GM12892 (cell line): ENCODE measurements at places on chromosomes 16 and 17.

GRCh38 chr16:160691-161190 lies 5.0 kb upstream of the HBM start:
- no peak for DNase-seq

- no peak for DNase-seq
Observed at GRCh38 chr17:59680314-59680713, 26.9 kb downstream of the PTRH2 start.

DNA sequence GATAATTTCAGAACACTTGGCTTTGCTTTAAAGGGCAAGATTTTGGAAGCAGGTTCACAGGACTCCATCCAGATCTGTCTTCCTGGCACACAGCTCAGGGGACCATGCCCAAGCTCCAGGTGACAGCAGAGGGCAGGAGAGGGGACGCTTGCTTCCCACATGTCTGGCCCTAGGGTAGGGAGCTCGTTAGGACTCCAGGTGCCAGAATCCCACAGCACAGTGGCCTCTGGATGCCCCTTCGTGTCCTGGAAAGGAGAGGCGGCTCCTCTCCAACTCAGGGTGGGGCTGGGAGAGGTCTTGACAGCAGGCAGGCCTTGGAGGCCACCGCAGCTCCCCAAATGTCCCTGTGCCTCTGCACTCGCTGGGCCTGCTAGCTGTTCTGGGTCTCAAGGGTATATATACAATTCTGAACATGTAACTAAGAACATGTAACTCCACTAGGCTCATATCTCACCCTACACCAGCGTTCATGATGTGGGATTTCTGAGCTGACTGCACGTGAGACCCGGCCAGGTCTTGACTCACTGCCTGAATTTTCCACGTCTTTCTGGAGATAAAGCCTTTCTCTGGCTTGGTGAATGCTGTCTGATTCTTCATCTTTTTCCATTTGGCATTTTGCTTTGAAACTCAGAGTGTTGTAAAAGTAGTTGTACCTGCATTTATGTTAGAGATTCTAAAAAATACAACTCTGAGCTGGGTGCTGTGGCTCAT lies 52.8 kb downstream of the MARCHF10 start:
- no peak for DNase-seq

DNA sequence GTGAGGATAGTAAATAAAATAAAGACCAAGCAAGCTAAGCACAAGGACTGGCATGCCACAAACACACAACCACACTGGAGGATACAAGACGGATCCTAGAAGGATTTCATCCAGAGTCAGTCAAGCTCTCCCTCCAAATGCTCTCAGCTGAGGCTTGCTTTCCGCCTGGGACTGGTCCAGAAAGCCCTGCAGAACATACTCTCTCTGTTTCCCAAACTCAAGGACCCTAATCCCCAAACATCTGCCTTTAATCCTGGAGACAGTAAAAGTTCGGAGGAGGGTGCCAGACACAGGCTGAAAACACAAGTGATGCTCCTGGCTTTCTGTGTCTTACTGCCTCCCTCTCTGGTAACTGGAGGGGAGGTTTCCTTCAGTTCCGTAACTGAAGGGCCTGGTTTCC lies 5.3 kb upstream of the HSD11B2 start:
- no peak for DNase-seq

GRCh38 chr16:7397901-7398300 lies 65.3 kb downstream of the RBFOX1 start:
- DNase-seq: no peak

- no peak for DNase-seq
Observed at GRCh38 chr17:29041571-29041970, 1.4 kb upstream of the PIPOX start.

DNA sequence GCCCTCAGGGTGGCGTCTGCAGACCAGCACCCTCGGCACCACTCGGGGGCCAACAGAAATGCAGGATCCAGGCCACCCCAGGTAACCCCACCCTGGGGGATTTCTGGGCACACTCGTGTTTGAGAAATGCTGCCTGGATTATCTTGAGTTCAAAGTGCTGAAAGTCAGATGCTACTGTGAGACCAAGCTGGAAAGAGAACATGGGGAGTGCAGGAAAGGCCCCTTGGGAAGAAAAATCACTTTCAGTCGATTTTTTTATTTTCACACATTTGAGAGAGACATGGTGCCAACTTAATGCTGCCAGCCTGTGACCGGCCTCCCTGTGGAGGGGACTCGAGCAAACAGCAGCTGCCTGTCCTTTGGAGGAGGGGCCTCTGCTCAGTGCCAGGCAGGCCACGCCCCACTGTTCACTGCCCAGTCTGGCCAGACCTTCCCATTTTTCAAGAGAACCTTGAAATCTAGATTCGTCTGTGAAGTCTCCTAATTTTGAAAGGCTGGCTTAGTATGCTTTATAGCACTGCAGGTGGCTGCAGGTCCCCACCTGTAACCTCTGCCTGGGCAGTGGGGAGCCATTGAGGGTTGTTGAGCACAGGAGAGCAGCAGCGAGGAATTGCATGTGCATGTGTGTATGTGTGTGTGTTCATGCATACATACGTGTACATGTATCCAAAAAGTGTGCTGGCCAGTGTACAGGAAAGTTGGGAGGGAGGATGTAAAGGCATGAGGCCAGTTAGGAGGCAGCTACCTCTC lies 70.7 kb upstream of the PLCG2 start:
- no peak for DNase-seq

- no peak for DNase-seq
Observed at GRCh38 chr17:69141431-69142174, at the start of gene ABCA6. TSS of gene ABCA6 (minus strand) at chr17:69141895. CDS start at chr17:69140703, 1,192 bp downstream.

DNA sequence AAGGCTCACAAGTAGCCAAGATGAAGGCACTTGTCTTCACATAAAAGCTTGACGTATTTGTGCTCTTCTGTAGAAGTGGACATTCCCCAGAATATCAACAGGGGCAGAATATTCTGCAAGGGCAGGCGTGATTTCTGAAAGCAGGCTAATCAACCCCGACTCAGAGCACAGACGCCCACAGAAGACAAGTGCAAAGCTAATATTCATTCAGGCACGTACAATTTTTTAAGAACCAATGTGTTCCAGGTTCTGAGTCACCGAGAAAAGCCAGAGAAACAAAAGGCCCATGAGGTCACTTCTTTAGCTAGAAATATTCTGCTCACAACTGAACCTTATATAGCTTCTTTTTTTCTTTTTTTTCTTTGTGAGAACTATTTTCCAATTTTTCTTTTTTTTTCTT lies 121.6 kb downstream of the DNAH9 start:
- no peak for DNase-seq

GRCh38 chr17:16513873-16514272 lies 21.9 kb upstream of the LRRC75A start:
- no peak for DNase-seq

- DNase-seq: no peak
Observed at GRCh38 chr16:73033271-73033998, 14.5 kb downstream of the ZFHX3 start.

GRCh38 chr17:45888392-45888791 lies 6.0 kb upstream of the MAPT start:
- DNase-seq: no peak

DNA sequence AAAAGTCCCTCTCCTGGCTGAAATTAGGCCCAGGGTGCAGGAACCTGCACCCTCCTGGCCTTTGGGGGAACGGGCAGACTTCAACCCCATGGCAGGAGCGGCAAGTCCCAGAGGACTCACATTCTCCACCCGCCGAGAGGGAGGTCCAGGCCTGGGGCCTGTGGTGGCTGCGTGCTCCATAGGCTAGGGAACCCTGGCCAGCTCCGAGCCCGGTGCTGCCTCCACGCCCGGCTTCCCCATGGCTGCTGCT lies 130 bp downstream of the CCDC78 start:
- no peak for DNase-seq

DNA sequence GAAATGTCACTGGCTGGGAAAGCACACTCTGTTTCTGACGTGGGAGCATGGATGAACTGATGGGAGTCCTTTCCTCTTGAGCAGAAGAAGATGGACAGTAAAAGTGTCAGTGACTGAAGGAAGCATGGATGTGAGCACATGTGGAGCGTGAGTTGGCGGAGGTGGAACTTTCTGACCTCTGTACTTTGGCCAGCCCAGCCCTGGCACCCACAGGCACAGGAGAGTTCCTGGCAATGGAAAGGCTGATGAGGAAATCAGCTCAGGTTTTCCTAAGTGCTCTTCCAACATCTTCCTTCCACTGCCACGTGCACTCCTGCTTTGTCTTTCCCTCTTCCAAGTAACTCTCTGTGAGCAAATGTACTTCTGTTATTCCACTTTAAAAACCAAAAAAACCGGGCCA lies 276.8 kb downstream of the NTN1 start:
- no peak for DNase-seq

GRCh38 chr17:4332296-4332970 lies 34.0 kb downstream of the UBE2G1 start:
- DNase-seq: no peak

DNA sequence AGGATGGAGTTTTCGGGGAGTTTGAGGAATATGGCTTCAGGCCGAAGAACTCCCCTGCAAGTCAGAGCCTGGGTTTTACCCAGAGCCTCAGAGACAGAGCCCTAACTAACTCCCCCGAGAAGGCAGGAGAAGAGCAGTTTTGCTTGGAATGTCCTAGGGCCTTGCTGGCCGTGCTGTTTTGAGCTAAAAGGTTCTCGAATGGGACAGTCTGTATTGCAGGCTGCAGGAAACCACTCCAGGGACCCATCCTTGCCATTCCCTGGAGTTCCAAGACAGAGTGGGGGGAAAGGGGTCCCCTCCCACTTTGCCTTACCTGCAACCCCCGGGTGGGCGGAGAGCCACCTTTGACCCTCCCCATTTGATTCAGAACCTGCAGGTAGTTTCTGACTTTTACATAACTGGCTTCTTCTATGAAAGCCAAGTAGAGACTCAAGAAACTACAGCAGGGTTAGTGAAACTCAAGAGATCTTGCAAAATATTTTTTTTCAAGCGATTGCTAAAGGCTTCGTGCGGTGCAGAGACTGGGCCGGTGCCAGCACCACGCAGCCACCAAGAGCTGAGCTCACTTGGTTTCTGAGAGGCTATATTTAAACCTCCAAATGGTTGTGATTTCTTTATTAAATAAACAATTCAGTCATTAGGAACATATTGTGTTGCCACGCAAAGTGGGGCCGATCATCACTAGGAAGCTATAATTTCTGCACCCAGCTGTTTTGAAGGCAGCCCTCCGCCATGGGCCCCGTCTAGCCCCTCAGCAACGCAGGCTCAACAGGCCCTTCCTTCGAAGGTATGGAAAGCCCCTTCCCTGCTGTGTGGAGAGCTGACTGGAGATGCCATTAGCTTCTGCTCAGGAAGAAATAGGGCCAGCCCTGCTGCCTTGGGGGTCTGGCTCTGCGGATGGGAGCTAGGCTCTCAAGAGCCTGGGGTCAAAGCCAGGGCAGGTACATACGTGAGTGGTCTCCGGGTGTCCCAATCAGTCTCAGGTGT lies 223.0 kb downstream of the NTN1 start:
- no peak for DNase-seq

- no peak for DNase-seq
Observed at GRCh38 chr17:51245535-51245934, 14.3 kb downstream of the MBTD1 start.

DNA sequence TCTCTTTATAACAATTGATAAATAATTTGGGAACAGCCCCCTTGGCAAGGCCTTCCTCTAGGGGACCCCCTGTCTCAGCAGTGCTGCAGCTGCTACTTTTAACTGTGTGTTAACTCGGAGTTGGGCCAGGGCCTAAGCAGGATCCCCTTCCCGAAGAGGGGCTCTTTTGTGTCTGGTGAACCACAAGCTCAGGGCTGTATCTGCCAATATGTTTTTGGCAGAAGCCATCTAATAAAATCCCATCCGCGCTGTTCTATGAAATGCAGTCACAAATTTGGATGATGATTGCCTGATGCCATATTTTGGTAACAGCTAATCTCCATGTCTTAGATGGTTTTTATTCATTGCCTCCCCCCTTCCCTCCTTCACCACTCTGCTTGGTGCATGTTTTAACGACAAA lies 267.7 kb downstream of the FTO start:
- DNase-seq: no peak

- DNase-seq: no peak
Observed at GRCh38 chr17:50076591-50077235, 18.4 kb upstream of the PDK2 start.

DNA sequence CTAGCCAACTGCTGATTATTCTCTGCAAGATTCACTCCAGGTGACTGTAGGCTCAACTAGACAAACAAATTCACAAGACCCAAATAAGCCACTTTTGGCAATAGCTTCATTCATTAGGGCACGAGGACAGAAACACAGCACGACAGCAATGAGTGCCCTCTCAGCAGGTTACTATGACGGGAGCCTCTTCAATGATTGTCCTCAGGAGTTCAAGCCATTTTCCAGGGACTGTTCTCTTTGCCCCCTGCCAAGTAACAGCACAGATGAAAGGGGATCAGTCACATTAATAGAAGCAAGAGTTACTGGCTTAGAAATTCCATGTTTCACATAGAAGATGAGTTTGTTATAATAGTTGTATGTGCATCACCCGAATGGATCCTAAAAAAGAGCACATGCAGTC lies 712.2 kb downstream of the CDH8 start:
- DNase-seq: no peak

- no peak for DNase-seq
Observed at GRCh38 chr16:67562526-67562917, at the start of gene CTCF. TSS of gene CTCF (plus strand) at chr16:67562526. CDS start at chr16:67610833, 48,307 bp downstream.

DNA sequence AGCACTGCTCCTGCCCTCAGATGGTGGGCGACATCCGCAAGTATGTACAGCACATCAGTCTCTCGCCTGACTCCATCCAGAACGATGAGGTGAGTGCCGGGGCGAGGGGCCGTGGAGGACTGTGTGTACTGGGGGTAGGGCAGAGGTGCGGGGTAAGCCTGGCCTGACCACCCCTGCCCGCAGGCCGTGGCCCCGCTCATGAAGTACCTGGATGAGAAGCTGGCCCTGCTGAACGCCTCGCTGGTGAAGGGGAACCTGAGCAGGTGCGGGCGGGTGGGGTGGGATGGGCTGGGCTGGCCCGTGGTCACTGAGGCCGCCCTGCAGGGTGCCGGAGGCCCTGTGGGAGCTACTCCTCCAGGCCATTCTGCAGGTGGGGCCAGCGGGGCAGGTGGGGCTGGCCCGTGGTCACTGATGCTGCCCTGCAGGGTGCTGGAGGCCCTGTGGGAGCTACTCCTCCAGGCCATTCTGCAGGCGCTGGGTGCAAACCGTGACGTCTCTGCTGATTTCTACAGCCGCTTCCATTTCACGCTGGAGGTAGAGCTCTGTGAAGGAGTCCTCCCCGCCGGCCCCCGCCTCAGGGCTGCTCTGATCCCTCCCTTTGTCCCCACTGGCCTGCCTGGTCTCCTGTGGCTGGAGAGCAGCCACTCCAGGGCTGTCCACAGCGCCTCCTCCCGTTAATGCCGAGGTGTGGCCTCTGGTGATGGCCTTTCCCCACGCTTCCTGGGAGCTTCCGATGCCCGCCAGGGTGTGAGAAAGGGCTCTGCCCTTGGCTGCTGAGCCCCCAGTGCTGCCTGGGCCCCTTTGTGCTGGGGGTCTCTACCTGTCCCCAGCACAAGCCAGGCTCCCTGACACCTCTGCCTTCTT lies 5.0 kb downstream of the TSR3 start:
- DNase-seq: no peak

GRCh38 chr16:55436587-55436986 lies 42.4 kb upstream of the MMP2 start:
- no peak for DNase-seq
